ENCODE measurements at places on chromosomes 3 and 15.

GRCh38 chr3:51389423-51390183, 1.5 kb upstream of the RBM15B start:
- no peak for DNase-seq

DNA sequence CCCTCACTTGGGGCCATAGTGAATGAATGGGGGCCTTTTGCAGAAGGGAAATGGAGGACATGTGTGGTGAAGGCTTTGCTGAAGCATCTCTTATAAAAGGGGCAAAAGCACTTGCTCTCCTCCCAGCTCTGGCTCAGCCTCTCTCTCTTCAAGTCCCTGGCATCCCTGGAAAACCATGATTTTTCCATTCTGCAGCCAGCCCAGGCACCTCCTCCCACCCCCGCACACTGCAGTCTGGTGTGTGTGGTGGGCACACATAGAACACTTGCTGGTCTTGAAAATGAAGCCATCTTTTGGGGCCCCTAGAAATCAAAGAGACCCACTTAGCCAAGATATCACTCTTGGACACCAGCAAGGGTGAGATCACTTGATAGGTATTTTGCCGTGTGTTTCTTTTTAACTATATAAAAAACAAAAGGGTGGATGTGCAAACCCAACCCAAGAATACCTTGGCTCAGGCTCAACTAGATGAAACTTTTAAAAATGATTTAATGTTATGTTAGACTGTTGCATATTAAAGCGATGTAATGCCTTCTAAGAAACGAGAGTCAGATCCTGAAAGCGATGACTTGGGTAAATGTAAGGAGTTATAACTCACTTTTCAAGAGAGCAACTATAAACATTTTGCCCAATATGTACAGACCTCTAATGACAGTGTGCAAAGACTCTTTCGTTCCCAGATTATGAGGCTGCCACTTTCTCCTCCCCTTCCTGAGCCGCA, 16.4 kb upstream of the ALDH1A3 start:
- DNase-seq = no peak

DNA sequence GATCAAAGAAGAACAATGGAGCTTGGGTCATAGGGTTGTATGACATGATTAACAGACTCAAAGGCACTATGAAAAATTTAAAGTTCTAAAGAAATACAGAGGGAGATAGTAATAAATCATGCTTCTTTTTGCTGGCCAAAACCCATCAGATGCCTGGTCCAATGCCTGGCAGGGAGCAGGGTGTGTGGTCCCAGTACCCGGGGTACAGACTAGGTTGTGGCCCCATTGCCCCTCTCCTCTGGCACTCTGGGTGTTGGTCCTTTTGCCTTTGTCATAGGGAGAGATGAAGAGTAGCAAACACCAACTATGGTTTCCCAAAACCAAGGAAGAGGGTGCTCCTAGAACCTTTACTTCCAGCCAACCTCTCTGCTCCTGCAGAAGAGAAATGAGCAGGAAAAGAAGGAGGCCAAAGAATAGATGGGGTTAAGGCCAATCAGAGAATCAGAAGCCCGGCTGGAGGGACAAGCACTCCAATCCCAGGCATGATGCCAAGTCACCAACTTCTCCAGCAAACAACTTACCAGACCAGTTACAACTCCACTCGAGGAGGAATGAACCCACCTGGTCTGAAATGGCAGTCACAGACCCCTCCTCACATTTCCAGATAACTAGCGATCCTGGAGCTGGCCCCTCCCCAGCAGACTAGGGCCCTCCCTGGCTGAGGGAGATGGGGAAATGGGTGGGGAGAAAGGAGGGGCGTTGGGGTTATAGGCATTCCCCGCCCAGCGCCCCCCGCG, 1.8 kb downstream of the IGDCC3 start:
- no peak for DNase-seq

- no peak for DNase-seq
Measured at GRCh38 chr15:22869856-22870255, 31.4 kb downstream of the NIPA2 start.

GRCh38 chr3:175713268-175713667, 854.1 kb downstream of the NAALADL2 start:
- no peak for DNase-seq

- DNase-seq = no peak
Measured at GRCh38 chr15:60590935-60591495, 112.1 kb upstream of the ICE2 start.

DNA sequence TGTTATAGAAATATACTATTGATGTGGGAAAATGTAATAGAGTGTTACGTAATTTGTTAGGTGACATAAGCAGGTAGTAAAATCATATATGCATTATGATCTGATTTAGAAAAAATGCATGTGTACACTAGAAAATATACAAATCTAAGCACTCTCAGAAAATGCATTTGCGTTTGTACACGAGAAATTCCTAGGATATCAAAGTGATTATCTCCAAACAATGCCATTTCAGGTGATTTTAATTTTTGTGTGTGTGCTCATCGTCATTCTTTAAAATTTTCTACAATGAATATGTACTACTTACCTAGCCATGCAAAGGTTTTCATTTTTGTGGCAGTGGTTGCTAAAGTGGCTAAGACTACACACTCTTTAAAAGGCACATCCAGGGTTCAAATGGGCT, 140.8 kb upstream of the RAD18 start:
- no peak for DNase-seq

GRCh38 chr3:33787328-33788009, 11.0 kb upstream of the PDCD6IP start:
- no peak for DNase-seq

DNA sequence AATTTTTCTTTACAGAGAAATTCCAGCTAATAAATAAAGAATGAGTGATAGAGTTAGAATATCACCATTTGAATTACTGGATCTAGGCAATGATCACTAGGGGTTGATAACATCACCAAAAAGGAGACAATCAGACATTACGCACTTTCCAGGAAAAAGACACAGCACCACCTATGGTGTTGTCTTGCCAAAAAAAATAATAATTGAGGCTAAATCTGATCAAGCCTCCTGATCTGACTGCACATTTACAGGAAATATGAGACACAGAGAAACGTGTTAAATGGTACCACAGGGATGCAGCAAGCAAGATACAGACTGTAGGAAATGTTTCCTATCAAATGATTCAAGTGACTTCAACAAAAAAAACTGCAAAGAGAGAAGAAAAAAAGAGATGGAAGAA, 92.8 kb downstream of the EOMES start:
- no peak for DNase-seq

GRCh38 chr15:33242669-33243191, 48.2 kb upstream of the FMN1 start:
- no peak for DNase-seq

GRCh38 chr3:141094790-141095545, 43.8 kb downstream of the SPSB4 start:
- no peak for DNase-seq

DNA sequence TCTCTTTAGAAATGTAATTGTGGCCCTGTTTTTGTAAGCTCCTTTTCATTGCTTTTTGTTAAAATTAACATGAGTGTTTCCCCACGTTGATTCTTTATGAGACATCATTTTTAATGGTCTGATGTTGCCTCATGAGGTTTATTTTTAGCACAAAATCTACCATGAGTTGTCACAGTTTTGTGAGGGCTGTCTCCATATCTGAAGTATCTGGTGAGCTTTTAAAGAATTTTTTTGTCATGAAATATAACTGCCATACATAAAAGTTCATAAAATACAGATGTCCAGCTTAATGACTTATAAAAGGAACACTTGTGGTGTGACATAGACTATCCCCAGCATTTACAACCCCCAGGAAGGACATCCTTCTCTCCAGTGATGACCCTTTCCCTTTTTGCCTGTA, 34.3 kb upstream of the CEMIP start:
- DNase-seq = no peak

GRCh38 chr3:157836022-157836421, 270.2 kb downstream of the SHOX2 start:
- no peak for DNase-seq

- no peak for DNase-seq
Measured at GRCh38 chr3:123695731-123696640, 111.1 kb upstream of the HACD2 start.

DNA sequence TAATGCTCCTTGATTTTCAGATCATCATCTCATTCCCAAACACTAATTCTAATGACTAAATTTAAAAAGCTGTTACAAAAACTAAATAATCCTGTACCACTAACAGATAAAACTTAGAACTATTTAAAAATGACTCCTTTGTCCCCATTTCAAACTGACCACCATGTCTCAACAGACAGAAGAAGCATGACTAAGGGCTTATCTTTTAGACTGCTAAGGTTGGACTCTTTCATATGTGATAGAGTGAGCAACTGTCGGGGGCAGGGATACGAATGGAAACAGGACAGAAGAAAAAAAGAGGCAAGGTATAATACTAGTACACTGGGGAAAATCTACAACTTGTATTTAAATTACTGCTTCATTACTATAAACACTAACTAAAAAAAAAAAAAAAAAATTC, 23.3 kb downstream of the SNX4 start:
- no peak for DNase-seq

DNA sequence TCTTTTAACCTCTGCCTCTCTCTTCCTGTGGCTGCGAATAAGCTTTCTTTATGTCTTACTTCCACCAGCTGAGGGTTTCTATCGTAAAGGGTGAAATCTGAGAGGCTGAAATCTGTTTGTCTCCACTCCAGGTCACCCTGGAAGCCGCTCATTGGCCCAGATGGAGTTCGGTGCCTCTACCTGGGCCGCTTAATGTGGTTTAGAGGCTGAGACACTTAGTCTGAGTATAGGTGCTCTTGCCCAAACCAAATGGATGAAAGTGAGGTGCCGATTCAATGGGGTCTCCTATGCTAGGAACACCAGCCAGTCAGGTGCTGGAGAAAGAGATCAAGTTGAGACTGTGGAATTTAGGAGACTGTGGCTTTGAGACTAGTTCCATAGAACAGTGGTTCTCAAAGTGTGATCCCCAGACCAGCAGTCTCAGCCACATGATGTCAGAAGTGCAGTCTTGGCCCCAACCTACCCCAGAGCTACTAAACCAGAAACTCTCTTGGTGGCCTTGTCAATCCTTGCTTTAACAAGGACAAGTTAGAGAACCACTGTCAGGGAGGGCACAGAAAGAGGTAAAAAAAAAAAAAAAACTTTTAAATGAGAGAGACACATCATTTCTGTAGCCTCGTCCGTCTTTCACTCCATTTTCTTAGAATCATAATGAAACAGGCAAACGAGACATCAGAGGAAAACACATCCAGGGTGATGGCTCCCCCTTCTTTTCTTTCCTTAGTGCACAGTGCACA, 54.9 kb upstream of the CCR2 start:
- no peak for DNase-seq

DNA sequence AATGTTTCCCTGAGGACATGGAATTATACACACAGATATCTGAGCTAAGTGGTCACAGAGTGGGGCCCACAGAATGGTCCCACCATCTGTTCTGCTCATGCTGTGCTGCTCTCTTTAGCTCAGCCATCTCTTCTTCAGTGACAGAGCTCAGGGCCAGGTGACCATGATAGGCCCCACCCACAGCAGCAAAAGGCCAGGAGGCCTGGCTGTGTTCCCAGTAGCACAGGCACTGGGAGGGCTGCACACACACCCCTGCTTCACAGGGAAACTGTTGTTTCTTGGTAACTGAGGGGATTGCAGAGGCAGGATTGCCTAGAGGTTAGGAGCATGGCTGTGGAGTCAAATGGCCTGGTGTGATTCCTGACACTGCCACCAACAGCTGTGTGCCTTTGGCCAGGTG, 4.8 kb upstream of the FBXW12 start:
- no peak for DNase-seq

DNA sequence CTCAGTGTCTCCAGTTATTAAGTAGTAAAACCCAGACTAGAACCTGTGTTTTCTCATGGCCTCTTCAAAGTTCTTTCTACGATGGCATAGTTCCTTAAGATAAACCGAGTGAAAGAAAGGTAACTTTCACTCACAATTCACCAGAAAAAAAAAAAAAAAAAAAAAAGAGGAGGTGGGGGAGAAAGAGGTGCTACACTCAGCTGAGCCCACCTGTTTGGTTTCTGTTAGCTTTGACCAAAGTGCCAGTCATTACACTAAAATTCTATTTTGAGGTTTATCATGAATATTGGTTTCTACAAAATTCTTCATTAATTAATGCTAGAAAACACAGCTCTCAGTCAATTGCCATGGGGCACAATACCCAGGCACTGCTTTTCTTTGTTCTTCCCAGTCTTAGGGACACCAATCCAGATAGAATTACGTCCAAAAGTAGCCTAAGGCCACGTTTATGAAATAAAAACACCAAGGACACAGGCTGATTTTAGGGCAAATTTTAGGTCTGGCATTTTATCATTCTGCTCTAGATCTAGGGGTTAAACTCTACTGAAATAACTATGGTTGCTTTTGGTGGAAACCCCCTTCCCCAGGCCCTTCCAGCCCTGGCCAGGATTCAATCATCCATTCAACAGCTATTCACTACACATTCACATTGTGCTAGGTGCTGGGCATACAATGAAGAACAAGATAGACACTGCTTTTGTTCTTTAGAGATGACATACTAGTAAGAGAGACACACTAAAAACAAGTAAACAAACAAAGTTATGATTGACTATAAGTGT, 1097.8 kb downstream of the FHIT start:
- DNase-seq = no peak

- no peak for DNase-seq
Measured at GRCh38 chr3:32447865-32448400, 54.7 kb downstream of the CMTM6 start.

DNA sequence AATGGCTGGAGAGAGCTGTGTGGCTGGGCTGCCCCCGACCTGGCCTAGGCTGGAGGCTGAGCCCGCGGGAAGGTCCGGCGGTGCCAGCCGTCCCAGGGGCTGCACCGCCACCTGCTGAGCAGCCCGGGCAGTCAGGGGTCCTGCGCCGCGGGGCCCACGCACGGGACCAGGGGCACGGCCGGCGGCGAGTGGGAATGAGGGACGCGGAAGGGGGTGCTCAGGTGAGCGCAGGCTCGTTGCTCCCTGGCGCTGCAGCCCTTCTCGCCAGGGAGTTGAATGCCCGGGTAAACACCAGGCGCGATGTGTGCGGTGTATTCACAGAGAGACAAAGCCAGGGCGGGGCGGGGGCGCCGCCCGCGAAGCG, 666 bp upstream of the SEMA3F start:
- DNase-seq = no peak

GRCh38 chr3:153099131-153099530, 62.9 kb upstream of the RAP2B start:
- DNase-seq = no peak

DNA sequence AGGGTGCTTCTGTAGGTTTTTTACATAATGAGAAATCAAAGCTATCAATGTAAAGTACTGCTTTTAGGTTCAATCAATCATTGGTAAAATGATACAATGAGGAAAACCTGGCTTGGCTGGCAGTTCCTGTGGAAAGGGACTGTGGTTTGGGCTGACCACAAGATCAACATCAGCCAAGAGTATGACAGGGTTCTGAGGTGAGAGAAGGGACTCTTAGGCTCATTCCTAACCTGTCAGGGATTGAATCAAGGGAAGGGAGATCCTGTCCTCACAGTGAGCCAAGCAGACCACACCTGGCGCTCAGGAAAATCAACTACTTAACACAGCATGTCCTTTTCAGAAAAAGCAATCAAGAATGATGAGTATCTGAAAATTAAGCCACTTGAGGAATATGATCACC, 111.1 kb downstream of the MAGI1 start:
- no peak for DNase-seq

- no peak for DNase-seq
Measured at GRCh38 chr3:15148614-15149013, 49.7 kb upstream of the RBSN start.

Data from cortex of kidney (tissue), 1 donor.